ENCODE measurements at places on chromosomes 13 and 19.
A peak's percentile ranks its signal among the peaks of the same experiment; 100 is the strongest.

DNA sequence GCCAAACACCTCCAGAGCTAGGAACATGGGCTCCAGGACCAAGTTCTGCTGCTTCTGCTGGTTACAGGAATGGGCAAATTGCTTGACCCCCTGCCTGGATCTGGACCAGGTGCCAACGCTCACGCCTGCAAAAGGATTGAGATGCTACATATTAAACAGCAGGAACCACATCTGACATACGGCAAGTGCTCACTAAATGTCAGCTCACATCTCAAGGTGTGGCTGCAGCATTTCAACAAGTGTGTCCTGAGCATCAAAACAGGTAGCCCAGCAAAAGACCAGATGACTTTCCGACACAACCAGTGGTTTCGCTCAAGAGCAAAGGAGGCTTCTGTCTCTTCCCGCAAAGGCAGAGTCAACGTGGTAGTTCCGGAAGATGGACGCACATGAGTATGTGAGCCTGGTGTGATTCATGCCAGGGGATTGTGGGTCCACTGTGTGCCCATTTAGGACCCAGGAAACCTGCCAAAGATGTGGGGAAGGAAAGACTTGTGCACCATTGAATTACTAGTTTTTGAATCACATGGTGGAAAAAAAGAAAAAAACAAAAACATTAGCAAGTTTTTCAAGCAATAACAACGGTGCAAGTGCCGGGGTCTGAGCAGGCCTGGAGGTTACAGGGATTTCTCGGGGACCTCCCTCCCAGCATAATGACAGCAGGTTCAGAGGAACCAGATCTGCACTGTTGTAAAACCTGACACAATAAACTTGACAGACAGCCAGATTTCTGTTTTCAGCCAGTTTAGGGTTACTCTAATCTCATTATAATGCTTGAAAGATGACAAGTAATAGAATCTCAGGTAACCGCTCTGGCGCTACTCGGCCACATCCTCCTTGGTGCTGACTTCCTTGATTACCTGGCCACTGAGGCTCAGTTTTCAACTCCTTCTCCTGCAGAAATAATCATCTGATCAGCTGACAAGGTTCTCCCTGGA, 77.9 kb downstream of the SOX1 start:
- DNase-seq = no peak

- DNase-seq = no peak
Observed at GRCh38 chr19:10338940-10339339, 484 bp downstream of the ICAM3 start.

GRCh38 chr19:11479090-11479897, 1.6 kb downstream of the ELAVL3 start:
- DNase-seq = no peak

GRCh38 chr13:102584434-102584833, 12.4 kb upstream of the TPP2 start:
- DNase-seq = peak; percentile 46

GRCh38 chr19:13269348-13269747, 119.1 kb downstream of the IER2 start:
- no peak for DNase-seq

- no peak for DNase-seq
Observed at GRCh38 chr13:70894258-70894657, 786.0 kb upstream of the KLHL1 start.

DNA sequence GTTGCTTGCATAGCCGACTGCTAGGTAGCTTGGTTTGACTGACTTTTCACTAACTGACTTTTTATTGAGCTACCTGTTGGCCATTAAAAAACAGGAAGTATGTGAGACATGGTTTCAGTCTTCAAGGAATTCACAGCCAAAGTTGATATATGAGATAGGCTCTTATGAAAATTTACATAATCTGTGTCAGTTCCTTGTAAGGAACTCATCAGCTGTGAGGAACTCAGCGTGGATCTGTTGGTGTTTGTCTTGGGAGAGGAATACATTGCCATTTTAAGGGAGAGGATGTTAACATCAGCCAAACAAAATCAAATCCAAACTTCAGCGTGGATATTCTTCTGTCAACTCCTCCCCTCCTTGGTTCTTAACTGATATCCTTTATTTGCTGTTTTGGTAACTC, 2.0 kb downstream of the RNF113B start:
- DNase-seq = no peak

All from left kidney (tissue), 8 donors.